ENCODE measurements at places on chromosomes 4 and X.

DNA sequence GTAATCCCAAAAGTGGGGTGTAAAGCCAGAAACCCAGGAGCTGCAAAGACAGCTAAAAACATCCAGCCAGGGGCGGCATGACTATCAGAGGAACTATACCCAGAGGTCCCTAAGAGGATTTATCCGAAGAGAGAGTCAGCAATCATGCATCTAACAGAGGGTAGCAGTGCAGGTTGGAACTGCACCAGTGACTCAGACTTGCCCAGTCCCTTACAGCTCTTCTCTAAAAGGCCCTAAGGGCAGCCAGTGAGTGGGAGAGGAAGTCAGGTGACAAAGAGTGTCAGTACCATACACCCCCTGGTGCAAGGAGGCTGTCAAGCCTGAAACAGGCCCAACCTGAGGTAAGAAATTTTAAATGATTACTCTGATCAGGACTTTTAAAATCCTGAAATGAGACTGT, 88.1 kb downstream of the CAMK2D start:
- no peak for DNase-seq

- no peak for DNase-seq
These were observed 893.9 kb downstream of the PCDH7 start for GRCh38 chr4:31613946-31614623.

- DNase-seq = no peak
These were observed 139.2 kb downstream of the NSUN7 start for GRCh38 chr4:40888933-40889332.

DNA sequence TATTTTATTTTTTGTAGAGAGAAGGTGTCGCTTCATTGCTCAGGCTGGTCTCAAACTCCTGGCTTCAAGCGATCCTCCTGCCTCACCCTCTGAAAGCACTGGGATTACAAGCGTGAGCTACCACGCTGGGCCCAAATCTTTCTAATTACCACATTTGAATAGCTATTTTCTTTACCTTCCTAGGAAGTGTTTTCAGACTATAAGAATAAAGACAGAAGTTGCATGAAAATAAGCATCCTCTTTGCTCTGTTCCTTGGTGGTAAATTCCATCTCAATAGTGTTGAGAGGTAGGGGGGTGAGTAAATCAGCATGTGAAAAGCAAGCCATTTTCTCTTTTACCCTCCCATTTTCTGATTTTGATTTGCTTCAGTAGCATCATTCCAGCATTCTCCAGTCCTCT, 122.4 kb downstream of the LARP7 start:
- no peak for DNase-seq

DNA sequence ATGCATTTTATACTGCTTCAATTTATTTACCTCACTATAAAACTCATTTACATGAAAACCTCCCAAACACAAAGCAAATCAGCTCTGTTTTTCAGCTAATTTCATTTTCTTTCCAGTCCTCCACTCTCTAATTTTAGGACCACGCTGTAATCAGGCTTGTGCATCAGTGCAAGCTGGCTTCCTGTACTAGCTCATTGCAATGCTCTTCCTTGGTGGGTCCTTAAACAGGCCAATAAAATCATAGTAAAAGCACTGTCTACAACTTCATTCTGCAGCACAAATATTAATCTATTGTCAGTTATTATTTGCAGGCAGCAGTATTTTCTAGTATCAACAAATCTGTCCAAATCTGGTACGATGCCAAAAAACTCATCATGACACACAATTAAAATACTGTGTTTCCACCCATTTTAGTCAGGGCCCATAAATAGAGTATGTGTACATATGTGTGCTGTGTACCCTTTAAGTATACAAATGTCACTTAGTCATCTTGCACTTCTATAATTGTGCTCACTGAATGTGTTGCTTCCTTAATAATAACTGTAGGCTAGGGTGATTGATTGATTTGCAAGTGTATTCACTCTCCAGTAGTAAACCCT, 178.2 kb upstream of the HCCS start:
- no peak for DNase-seq

- no peak for DNase-seq
These were observed 1.3 kb upstream of the PDE6B start for GRCh38 chr4:623914-624566.

DNA sequence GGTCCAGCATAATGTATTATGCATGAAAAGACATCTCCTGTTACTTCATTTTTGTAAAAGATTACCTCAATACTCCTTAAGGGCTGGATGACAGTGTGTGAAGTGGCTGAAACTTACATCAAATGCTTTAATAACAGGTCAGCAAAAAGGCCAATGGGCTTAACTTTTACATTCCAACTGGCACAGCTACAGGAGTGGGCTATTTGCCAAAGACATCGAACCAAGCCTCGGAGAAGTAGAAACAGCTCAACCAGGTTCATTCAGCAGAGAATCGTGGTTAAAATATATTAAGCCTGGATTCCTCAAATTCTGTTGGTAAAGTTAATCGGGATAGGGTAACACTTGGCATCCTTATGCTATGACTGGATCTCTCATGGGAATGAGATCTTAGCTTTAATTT, 639.7 kb downstream of the TRIML1 start:
- peak; percentile 46 for DNase-seq

- DNase-seq = no peak
These were observed 31.8 kb downstream of the NSD2 start for GRCh38 chr4:1903035-1903434.

DNA sequence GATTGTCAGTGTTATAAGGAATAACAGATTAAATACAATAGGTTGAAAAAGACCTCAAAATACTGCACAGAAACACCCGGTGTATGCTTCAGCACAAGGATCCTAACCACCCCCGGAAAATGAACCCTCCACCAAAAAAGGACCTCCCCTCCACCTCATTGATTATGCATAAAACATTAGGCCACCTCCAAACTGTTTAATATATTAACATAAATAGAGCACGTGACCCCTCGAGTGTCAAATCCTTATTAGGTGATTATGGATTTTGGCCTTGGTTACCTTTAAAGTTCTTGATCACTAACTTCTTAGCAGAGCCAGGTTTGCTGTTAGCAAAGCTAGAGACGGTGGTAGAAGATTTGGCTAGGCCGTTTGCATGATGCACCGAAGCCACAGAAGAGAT, 958 bp downstream of the CUL4B start:
- peak; percentile 15 for DNase-seq

GRCh38 chr4:82989575-82990429, 20.8 kb downstream of the LIN54 start:
- peak; percentile 9 for DNase-seq

- DNase-seq = no peak
These were observed 1575.8 kb upstream of the PABPC4L start for GRCh38 chr4:135777361-135777760.

DNA sequence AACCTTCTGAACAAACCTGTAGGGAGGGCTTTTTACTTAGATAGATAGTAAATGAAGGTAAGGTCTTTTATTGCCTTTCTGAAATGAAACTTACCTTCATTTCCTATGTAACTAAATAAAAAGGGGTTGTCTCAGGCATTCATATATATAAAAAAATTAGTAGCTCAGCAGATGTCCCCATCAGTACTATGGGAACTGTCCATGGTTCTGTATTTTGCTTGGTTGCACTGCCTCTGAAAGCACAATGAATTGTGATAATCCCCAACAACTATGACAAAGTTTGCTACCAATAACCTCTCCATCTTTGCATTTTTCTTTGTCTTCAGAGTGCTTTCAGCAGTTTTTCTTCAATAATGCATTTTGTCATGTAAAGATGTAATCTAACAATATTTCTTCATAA, 222.4 kb downstream of the SLIT2 start:
- peak; percentile 11 for DNase-seq

DNA sequence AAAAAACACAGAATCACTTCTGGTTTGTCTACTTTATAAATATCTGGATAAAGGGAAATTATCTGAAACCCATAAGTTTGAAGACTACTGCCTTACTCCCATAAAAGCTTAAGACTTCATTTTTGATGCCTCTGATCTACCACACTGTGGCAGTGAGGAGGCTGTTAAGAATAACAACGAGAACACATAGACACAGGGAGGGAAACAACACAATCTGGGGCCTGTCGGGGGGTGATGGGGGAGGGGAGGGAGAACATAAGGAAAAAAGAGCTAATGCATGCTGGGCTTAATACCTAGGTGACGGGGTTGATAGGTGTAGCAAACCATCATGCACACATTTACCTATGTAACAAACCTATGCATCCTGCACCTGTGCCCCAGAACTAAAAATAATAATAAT, 573.7 kb downstream of the GBA3 start:
- DNase-seq = no peak

DNA sequence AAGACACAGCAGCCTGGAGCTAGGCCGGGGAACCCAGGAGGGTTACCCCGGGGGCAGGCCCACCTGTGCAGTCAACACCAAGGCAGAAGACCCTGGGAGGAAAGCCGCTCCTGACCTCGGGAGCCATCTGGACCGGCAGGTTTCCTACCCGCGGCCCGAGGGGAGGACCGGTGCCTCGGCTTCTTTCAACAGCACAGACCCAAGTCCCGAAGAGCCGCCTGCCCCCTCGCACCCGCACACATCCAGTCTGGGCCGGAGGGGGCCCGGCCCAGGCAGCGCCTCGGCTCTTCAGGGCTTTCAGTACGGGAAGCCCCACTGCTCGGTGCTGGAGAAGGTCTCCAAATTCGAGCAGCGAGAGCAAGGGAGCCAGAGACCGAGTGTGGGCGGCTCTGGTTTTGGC, 157.8 kb downstream of the SOWAHB start:
- no peak for DNase-seq

DNA sequence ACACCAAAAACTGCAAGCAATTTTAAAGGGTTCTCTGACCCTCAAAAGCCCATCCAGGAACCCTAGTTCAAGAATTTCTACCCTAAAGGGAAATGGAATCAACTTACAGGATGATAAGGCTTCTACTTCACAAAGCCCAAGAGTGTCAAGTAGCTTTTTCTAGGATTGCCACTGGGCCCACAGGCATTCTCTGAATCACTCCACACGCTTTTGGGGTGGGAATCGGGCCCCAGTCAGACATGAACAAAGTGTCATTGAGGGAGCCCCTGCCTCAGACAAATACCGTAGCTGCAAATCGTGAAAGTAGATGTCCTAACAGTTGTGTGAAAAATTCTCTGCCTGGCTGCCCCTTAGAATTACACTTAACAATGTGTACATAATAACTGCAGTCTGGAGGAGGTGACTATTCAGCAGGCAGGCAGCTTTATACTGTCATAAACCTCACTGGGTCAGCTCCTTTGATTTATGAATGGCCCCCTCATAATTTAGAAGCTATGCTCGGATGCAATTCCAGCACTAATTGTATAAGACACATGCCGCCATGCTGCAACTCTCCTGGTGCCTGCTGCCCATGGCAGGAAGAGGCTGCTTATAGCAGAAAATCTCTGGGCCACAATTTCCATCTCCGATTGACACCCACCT, 36.7 kb downstream of the CHRDL1 start:
- no peak for DNase-seq

- no peak for DNase-seq
These were observed 56.0 kb downstream of the SAT1 start for GRCh38 chrX:23838953-23839352.

- no peak for DNase-seq
These were observed 76.5 kb downstream of the RELL1 start for GRCh38 chr4:37609626-37610025.

GRCh38 chr4:147160908-147161513, 215.3 kb upstream of the TTC29 start:
- DNase-seq = peak; percentile 40

- no peak for DNase-seq
These were observed 20.1 kb downstream of the CCNQ start for GRCh38 chrX:153578889-153579288.

- no peak for DNase-seq
These were observed 27.9 kb upstream of the SLITRK4 start for GRCh38 chrX:143663755-143664154.

DNA sequence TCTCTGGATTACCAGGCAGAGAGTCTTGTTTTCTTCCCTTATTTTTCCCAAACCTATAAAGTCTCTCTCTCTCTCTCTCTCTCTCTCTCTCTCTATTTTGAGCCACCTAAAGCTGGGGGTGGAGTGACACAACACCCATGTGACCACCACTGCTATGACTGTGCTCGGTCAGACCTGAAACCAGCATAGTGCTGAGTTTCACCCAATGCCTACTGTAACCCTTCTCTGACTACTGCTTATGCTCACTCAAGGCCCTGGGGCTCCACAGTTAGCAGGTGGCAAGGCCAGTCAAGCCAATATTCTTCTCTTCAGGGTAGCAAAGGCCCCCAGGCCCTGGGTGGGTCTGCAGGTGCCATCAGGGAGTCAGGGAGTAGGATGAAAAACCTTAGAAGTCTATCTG, 114.7 kb upstream of the ARMCX2 start:
- DNase-seq = no peak

- DNase-seq = no peak
These were observed 30.9 kb downstream of the RWDD4 start for GRCh38 chr4:183627979-183628588.

GRCh38 chr4:5960252-5960880, 57.9 kb downstream of the C4orf50 start:
- DNase-seq = no peak

DNA sequence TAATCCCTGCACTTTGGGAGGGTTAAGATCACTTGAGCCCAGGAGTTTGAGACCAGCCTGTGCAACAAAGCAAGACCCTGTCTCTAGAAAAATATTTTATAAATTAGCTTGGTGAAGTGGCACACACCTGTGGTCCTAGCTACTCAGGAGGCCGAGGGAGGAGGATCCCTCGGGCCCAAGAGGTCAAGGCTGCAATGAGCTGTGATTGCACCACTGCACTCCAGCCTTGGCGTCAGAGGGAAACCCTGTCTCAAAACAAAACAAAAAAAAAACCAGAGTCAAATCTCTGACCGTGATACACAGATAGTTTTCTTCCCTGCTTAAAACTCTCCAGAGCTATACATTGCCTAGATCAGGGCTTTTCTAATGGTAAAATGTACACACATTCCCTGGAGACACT, 53.5 kb downstream of the CHST7 start:
- DNase-seq = no peak

DNA sequence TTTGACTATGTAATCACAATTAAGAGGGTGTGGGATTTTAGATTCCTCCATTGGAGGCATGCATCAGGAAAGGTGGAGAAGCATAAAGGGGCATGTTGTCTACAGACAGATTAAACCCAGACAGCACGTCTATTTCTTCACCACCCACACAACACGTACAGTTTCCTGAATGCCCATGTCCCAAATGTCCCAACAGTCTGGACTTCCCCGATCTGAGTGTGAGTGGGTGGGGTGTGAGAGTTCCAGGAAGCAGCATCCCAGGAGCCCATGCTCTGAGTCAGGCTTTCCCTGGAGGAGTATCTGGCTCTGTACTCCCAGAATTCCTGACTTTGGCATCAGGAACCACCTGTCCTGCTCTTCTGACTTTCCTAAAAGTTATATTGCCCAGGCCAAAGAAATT, 30.8 kb upstream of the NDP start:
- no peak for DNase-seq

DNA sequence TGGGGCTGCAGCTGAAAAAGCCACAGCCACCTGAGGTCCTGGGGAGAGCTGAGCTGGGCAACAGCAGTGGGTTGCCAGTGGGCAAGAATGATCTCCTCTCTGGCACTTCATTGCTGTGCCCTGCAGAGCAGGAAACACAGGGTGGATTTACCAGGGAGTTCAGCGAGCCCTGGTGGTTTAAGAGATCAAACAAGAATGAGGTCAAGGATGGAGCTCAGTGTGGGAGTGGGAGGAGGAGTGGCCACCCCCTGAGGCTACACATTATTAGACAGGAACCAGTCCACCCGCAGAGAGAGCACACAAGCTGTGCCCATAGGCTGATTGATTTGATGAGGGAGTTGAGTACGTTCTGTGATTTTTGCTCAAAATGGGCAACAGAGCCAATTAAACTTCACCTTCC, 47.3 kb downstream of the FRMPD3 start:
- no peak for DNase-seq
